ENCODE measurements at places on chromosomes 12 and 14.
A peak's percentile ranks its signal among the peaks of the same experiment; 100 is the strongest.

- DNase-seq = no peak
These were observed 89.7 kb downstream of the LGMN start for GRCh38 chr14:92658684-92659083.

DNA sequence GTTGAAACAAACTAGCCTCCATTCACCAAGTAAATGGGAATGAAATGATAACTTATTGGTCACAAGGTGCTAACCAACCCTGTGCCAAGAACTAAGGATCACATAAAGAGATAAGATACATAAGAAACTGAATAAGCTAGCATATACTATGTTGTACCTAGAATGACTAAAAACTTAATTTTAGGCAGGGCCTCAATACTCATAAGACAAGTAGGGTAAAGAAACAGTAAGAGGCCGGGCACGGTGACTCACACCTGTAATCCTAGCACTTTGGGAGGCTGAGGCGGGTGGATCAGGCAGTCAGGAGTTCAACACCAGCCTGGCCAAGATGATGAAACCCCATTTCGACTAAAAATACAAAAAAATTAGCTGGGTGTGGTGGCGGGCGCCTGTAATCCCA lies 17.7 kb downstream of the GDF11 start:
- DNase-seq = no peak

GRCh38 chr12:64580681-64581080 lies 29.6 kb upstream of the RASSF3 start:
- DNase-seq = no peak

DNA sequence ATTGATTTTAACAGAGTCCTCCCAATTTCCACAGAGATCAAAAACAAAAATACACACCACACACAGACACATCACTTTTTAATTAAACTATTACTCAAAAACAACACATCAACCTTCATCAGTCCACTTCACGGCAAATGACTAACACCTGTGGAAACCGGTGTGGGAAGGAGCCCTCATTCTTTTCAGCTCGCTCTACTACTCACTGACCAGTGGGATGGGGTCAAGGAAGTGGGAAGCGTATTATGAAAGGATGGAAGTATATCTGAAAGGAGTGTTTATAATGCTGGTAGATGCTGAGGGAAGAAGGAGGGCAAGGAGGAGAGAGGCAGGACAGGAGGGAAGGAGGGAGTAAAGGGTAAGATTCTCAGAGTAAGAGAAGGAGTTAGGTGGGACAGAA lies 156.5 kb downstream of the EPS8 start:
- DNase-seq = no peak

DNA sequence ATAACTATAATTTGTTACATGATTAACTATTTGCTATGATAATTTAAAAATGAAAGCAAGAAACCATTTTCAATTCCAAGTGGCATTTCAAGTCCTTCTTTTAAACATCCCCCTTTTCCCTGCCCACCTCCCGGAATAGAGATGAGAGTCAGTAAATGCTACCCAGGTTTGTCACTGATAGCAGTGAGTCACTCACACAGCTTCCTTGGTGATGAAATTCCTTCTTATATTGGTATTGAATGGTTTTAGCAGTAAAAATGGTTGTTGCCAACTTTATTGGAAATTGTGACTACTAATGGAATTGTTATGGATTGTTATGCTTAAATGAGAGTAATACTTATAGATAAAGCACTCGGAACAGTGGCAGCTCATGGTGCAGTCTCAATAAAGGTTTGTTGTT lies 90.5 kb downstream of the PPM1A start:
- no peak for DNase-seq

DNA sequence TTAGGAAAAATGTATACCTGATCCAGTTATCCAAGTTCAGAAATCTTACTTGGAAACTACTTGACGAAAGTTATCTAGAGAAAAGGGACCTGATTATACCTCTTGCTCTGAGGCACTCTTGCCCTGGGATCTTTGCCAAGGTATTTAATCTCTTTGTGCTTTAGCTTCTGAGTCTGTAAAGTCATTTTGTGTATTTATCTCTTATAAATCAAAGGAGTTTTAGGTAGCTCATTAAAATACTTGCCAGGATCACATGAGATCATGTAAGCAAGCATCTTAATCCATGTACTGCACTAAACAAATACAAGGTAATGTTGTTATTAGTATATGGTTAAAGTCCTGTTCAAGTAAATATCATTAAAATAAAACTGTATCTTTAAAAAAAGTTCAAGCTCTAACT lies 147.5 kb downstream of the IPO8 start:
- no peak for DNase-seq

GRCh38 chr12:57106021-57106708 lies 5.0 kb downstream of the STAT6 start:
- DNase-seq = no peak

DNA sequence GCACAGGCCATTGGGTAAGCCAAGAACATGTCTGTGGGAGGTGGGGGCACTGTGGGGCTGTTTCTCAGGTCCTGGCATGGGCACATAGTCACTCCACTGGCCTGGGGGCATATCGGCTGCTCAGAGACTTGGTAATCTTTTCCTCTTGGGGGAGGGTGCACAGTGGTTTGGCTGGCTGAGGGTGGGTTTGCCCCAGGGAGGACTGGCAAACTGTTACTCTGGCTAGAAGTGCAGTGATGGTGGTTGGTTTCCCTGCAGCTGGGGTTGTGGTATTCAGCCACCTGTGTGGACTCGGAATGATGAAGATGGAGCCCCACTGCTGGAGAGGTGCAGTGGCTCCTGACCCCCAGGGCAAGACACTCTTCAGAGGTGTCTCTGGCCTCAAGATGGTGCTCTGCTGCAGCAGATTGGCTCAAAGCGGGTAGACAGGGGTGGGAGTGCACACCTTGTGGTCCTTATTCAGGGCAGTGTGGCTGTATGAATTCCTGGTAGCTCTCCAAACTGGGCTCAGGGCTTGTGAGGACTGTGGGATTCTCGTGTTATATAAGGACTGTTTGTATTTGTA lies 74.1 kb upstream of the DDHD1 start:
- DNase-seq = no peak

- no peak for DNase-seq
These were observed 220.3 kb downstream of the MON2 start for GRCh38 chr12:62686938-62687337.

- no peak for DNase-seq
These were observed 51.3 kb upstream of the PTCSC3 start for GRCh38 chr14:36227802-36228201.

DNA sequence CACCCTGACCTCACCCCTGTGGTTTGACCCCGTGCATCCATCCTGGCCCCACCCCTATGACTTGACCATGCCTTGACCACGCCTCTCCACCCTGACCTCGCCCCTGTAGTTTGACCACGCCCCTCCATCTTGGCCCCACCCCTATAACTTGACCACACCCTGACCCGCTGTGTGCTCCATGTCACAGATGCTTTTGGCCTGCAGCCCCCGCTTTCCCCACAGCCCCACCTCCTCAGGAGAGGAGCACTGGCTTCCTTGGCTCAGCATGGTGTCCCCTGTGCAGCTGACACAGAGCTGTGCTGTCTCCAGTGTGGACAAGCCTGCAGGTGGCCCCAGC lies 269.9 kb upstream of the SFSWAP start:
- no peak for DNase-seq

GRCh38 chr14:101207897-101208296 lies 304.4 kb upstream of the RTL1 start:
- no peak for DNase-seq

- DNase-seq = no peak
These were observed 29.1 kb downstream of the IFNG-AS1 start for GRCh38 chr12:68018315-68018714.

- DNase-seq = no peak
These were observed 188.7 kb upstream of the TMEM260 start for GRCh38 chr14:56390859-56391258.

DNA sequence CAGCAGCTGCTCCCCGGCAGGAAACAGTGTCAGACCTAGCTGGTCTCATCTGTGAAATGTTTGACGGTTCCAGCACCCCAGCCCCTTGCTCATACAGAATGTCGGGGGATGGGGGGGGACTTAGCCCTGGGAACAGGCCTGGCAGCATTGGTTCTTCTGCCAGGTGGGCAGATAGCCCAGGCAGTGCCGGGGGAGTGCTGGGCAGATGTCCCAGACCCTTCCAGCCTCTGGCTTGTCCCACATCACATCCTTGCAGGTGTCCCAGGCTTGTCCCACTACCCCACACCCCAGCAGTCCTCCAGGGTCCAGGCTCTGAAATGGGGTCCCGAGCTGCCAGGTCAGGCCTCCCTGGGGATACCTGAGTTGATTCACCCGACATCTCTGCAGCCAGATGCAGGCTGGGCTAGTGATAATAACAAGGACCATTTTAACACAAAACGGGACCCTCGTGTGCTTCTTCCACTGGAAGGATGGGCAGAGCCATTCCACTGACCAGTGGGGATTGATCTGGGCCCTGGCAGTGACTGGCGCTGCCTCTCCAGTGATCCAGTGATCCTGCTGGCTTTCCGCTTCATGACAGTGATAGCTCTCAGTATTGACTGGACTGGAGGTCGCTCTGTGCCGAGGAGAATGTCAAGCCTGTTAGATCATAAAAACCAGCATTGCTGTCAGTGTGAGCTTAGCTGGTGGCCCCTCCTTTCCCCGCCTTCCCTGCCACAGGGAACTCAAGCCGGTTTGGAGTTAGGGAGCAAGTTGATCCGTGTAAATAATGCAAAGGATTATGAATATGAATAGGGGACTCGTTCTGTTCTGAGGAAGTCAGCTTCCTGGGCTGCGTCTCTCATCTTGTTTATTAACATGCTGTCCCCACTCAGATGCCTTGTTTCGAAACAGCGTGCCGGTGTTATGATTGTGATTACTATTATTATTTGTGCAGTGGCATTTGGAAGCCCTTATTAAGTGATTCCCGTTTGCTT lies 180.6 kb downstream of the AACS start:
- DNase-seq = no peak

DNA sequence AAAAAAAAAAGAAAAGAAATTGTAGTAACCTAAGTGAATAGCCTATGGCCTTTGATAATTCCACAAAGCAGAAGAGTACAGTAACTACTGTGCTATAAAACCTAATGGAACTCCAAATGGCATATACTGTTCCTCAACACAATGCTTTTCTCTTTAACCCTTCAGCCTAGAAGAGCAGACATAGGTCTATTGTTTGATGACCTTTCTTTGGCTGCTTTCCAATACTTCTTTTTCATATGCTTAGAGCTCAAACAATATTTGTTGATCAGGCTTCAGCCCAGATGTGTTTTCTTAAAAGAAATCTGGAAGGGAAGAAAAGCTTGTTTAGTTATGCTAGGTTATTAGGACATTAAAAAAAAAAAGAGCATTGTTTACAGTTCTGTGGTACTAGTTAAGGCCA lies 116.4 kb downstream of the NTN4 start:
- no peak for DNase-seq

- no peak for DNase-seq
These were observed 24.9 kb upstream of the SLC7A8 start for GRCh38 chr14:23208324-23208723.

GRCh38 chr14:91980157-91980556 lies 32.7 kb upstream of the FBLN5 start:
- peak; percentile 54 for DNase-seq

DNA sequence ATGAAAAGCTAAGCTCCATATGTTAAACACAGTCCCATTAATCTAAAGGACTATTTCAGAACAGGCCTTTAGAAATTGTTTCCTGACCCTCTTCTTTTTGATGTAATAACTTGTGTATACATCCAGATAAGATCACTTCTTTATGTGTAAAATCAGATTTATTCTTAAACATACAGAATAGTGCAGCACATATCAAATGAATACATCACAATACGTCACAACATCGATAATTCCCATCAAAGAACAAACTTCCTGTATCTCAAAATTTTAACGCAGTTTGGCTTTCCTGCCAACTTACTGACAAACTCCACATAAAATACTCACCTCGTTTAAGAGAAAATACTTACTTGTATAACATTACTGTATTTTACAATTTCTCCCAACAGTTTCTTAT lies 108.7 kb downstream of the ITPR2 start:
- DNase-seq = no peak

GRCh38 chr12:30691122-30691879 lies 4.4 kb downstream of the IPO8 start:
- no peak for DNase-seq

GRCh38 chr12:123351349-123351748 lies 13.3 kb downstream of the SBNO1 start:
- no peak for DNase-seq

DNA sequence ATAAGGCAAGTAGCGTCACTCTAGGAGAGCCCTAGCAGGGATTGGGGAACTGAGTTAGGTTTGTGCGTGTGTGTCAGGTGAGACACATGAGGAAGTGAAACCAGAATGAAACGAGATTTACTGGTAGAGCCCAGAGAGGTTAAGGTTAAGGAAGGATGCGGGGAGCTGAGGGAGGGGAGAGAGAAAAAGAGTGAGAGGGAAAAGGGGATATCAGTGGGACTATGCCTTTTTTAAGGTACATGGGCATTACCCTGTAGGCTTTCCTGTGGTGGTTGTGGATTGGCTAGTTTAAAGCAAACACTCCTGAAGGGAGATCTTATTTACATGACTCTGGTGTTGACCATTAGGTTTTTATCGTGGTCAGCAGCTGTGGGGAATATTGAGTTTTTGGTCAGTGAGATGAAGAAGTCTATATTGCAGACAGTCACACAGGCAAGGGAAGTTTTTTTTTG lies 13.9 kb downstream of the ZDHHC17 start:
- peak; percentile 39 for DNase-seq

- DNase-seq = no peak
These were observed 92.4 kb downstream of the TMTC1 start for GRCh38 chr12:29691161-29691854.

- DNase-seq = no peak
These were observed 69.3 kb downstream of the ANKS1B start for GRCh38 chr12:99915251-99916082.

DNA sequence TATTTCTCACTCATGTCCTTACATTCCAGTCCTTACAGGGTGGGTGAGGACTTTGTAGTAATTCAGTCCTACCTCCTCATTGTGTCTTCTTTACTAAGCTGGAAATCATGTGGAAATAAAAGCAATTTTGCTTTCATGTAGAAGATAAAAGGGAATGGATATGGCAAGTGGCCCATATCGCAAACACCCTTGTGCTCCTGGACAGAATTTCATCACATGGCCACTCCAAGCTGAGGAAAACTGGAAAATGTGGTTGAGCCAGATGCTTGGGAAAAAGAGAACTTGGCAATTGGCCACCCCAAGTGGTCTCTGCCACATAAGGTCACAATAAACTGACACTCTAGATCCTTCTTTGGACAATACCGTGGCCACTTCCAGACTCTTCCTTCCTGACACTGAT lies 64.2 kb upstream of the IFNG-AS1 start:
- no peak for DNase-seq

- no peak for DNase-seq
These were observed 3.1 kb downstream of the GALC start for GRCh38 chr14:87989956-87990299.

GRCh38 chr14:89186856-89187376 lies 230.1 kb downstream of the FOXN3 start:
- peak; percentile 49 for DNase-seq

DNA sequence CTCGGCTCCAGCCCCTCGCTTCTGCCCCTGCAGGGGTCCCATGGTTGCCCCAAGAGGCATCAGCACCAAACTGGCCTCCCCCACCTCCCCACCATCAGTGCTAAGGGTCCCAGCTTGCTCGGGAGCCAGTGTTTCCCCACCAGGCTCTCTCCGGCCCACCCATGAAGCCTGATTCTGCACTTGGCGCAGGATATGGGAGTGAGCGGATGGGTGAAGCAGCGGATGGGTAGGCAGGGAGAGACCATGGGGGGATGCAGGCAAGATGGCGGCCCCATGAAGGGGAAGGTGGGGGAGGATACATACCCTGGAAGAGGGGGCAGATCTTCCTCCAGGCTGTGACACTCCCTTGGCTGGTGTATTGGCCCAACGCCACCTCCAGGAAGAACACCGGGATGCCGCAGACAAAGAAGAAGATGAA lies 9.7 kb downstream of the SLC6A12 start:
- no peak for DNase-seq

GRCh38 chr12:53122961-53123468 lies 19.7 kb downstream of the SOAT2 start:
- no peak for DNase-seq
